ENCODE measurements at places on chromosomes 12 and 14. TPM values are rescaled to one million over a fixed set of nuclear protein-coding genes. Genes with fewer than 3 reads are reported as not detected.

- H3K27me3 ChIP-seq = peaks cover 17% of the 10 kb centered on the region
- no peak overlapping the region for H3K27ac ChIP-seq
- no peaks in the 10 kb centered on the region for H3K36me3 ChIP-seq
- H3K4me1 ChIP-seq = no peaks in the 10 kb centered on the region
- DNase-seq = no peak
- no peak overlapping the region for H3K4me3 ChIP-seq
Observed at GRCh38 chr12:94575645-94576403, 74.5 kb downstream of the TMCC3 start.

- no peak overlapping the region for H3K27ac ChIP-seq
- no peaks in the 10 kb centered on the region for H3K27me3 ChIP-seq
- DNase-seq = no peak
- H3K36me3 ChIP-seq = no peaks in the 10 kb centered on the region
- no peaks in the 10 kb centered on the region for H3K4me1 ChIP-seq
- H3K4me3 ChIP-seq = no peak overlapping the region
Observed at GRCh38 chr14:42715316-42715715, 1108.6 kb downstream of the LRFN5 start.

- H3K27ac ChIP-seq = no peak overlapping the region
- DNase-seq = no peak
- H3K36me3 ChIP-seq = peaks cover 6% of the 10 kb centered on the region
- H3K4me1 ChIP-seq = no peaks in the 10 kb centered on the region
Observed at GRCh38 chr12:87806310-87806709, 222.9 kb downstream of the C12orf50 start.

RTN1 gene
- 0.07 TPM for total RNA-seq
